Activated CD4-positive, alpha-beta T cell treated with anti-CD3 and anti-CD28 coated beads, Interleukin-2, amount 10 ng/mL, durations not matched to agents 24 days and 14 days (primary cell): ENCODE measurements at places on chromosomes 3 and 15. TPM values are rescaled to one million over a fixed set of nuclear protein-coding genes. Genes with fewer than 3 reads are reported as not detected.

DNA sequence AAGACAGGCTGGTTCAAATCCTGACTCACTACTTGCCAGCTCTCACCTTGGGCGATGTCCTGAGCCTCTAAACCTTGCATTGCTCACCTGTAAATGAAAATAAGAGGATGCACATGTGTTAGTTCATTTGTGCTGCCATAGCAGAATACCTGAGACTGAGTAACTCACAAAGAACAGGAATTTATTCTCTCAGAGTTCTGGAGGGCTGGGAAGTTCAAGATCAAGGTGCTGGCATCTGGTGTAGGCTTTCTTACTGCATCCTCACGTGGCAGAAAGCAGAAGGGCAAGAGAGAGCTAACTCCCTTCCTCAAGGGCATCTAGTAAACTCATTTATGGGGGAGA lies 222.7 kb downstream of the MTHFS start:
- no peak for DNase-seq

RLBP1 gene
- not detected in 2 replicates for total RNA-seq

ISLR2 gene
- total RNA-seq = not detected in 2 replicates

DNA sequence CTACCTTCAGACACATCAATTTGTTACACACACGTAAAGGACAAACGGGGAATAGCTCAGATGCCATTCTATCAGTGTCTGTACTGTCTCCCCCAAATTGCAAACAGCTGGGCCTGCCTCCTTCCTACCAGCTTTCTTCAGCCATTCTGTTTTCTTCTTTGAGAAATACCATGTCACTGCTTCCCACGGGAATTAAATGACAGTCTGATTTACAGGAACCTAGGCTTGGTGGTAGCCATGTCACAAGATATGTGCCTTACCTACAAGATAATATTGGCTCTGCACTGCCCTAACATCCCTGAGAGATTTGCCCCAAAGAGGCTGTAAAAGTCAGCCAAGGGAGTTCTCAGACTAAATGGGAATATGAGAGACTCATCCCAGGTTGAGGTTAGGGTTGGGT lies 308.3 kb downstream of the LRTM1 start:
- no peak for DNase-seq

DNA sequence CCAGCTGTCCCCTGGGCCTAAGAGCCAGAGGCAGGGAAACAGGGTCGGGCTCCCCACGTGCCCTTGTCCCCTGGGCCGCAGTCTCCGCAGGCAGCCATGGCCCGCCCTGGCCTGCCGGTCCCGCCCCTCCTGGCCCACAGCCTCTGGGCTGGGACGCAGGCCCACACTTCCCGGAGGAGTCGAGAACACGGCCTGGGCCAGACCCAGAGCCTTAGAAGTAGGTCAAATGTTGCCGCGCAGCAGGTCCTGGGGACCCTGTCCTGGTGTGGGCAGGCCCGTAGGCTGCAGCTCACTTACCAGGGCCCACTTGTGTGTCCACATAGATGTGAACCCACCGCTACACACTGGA lies 4.3 kb upstream of the MYL3 start:
- no peak for DNase-seq

GRCh38 chr15:79403501-79403900 lies 28.6 kb upstream of the MINAR1 start:
- no peak for DNase-seq

GRCh38 chr15:73965094-73965757 lies 26.9 kb downstream of the STOML1 start:
- peak; percentile 70 for DNase-seq

GRCh38 chr3:150871192-150871591 lies 34.0 kb downstream of the MINDY4B start:
- no peak for DNase-seq
